ENCODE measurements at places on chromosomes 3 and 15.

DNA sequence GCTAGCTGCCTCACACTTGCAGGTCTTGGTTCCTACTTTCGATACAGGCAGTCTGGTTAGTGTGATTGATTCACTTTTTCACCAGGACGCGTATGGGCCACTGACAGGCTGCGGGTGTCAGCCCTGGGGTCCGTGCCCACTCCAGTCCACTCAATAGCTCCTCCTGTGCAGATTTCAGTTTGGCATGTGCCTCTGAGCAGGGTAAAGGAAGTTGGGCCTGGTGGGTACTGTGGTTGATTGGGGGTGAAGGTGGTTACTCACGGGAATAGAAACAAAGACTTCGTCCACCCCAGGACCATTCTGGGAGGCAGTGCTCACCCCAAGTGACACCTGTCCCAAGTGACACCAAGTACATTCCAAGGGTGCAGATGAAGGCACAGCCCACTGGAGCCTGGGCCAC lies 62.3 kb downstream of the EPHB1 start:
- no peak for DNase-seq

DNA sequence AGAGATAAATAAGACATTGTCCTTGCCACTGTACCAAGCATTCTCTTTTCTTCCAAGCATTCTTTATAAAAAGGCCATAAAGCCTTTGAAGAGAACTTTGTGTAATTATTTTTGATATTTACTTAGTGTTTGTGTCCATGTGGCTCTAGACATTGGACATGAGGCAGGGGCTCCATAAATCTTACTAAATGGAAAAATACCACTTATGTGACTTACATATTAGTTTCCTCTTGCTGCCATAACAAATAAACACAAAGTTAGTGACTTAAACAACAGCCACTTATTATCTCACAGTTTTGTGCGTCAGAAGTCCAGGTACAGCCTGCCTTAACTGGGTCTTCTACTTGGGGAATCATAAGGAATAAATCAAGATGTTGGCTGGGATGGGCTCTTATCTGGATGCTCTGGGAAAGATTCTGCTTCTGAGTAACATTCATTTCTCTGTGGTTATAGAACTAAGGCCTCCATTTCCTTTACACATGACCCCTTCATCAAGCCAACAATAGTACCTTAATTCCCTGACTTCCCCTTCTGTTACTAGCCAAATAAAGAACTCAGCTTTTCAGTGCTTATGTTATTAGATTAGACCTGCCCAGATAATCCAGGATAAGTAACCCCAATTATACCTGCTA lies 59.9 kb upstream of the COL8A1 start:
- no peak for DNase-seq

GRCh38 chr3:81289676-81290075 lies 471.8 kb downstream of the GBE1 start:
- DNase-seq: no peak

DNA sequence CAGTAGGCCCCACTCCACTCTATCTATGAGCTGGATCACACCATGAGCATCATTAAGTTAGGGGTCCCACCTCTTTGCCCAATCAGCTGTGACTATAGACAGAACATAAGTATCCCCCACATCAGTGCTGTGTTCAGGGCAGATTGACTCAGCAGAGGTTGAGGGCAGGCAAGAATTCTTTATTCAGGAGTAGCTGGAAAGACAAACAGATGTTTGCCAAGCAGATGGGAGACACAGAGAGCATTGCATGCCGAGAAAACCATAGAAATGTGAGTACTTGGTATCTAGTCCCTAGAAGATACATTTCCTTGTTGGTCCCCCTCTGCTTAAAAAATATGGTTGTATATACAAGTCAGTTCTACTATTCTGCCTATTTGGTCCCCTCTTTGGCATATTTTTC lies 440.8 kb downstream of the RAP2B start:
- no peak for DNase-seq

GRCh38 chr3:126213379-126214028 lies 33.1 kb upstream of the ALDH1L1 start:
- DNase-seq: no peak

DNA sequence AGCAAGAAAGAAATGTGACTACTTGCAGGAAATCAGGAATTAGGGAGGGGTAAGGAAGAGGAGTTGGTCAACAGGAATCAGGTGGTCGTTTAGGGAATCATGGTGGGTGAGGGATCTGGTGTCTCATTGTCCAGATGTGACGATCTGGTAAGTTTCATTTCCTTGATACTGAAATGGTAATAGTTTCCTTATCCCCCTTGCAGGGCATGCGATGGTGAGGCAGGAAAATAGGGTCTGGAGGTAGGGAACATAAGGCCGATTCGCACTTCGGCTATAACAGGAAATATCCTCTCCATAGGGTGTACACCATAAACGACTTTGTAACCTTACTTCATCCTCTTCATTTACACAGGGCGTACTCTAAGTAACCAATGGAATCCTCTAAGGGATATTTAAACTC lies 574 bp upstream of the LRRC34 start:
- no peak for DNase-seq

DNA sequence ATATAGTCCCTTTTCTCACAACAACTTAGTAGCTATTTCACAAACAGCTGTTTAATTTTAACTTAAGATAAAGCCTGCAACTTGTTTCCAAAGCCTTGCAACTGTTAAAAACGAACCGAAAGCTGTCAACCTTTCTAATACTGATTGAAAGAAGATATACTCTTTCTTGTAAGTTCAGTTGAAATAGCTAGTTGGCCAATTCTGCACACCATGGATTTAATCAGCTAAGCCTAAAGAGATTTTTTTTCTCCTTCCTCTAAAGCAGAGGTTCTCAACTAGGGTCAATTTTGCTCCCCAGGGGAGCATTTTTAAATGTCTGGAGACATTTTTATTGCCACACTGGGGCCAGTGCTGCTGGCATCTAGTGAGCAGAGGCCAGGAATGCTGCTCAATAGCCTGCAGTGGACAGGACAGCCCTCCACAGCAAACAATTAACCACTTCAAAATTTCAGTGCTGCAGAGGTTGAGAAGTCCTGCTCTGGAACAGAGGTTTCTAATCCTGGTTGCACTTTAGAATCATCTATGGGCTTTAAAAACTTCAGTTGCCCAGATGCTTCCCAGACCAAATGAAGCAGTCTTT lies 26.2 kb downstream of the MINDY4B start:
- peak; percentile 58 for DNase-seq

- no peak for DNase-seq
Measured at GRCh38 chr3:42750834-42751233, 22.2 kb downstream of the CCDC13 start.

DNA sequence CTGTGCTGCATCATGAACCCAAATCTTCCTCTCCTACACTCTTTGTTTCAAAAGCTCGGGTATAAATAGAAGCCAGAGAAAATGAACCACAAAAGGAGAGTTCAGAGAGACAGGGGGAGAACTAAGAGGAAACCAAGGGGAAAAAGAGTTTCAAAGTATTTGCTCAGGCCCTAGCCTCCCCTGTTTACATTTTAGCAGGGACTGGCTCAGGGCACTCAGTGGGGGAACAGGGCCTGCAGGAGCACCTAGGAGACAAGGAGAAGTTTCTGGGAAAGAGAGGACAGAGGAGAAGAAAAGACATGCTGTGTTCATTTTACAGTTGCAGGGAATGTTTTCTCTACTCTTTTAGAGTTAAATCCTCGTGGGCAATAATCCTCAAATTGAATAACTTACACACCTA lies 8.5 kb upstream of the IL17RD start:
- no peak for DNase-seq

GRCh38 chr3:174505266-174505665 lies 353.9 kb upstream of the NAALADL2 start:
- DNase-seq: no peak

GRCh38 chr3:117052395-117052794 lies 342.8 kb downstream of the TUSC7 start:
- no peak for DNase-seq

GRCh38 chr15:67219288-67219687 lies 35.2 kb downstream of the AAGAB start:
- DNase-seq: no peak

DNA sequence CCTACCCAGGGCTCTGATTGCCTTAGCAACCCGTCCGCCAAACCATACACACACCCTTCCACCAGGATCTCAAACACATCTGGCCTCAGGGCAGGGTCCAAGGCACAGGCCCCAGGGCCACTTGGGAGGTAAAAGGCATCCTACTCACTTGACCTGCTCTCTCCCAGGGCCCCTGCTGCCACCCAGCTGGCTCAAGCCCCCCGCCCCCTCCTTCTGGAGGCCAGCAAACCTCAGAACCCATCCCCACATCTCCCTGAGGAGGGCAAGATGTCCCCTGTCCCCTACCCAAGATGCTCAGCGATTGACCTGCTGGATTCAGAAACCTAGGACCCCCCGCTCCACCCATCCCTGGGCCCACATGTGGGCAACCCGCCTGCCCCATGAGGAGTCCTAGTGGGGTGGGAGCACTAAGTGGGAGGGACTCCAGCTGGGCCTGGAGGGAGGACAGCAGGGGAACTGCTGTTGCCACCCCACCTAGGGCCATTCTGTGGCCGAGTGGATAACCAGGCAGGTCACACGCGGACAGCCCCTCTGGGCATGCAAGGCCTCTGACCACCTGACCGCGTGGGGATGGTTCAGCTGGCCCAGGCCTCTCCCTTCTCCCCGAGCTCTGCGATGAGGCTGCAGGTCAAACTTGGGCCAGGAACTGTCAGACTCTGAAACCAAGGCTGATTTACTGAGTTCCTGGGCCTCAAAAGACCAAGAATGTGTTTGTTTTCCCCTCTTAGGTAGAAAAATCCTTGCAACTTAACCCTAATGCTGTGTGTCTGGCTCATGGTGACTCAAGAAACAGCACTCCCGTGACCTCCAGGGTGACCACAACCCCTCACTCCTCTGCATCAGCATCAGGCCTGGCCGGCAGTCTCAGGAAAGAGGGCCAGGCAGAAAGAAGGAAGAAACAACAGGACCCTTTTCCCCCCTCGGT lies 4.2 kb downstream of the MFGE8 start:
- peak; percentile 36 for DNase-seq

GRCh38 chr3:157906627-157907026 lies 199.6 kb downstream of the SHOX2 start:
- no peak for DNase-seq

GRCh38 chr3:30370681-30371271 lies 235.6 kb upstream of the TGFBR2 start:
- no peak for DNase-seq

- DNase-seq: peak; percentile 66
Measured at GRCh38 chr15:31365655-31366127, 39.1 kb downstream of the KLF13 start.

- DNase-seq: no peak
Measured at GRCh38 chr3:134757549-134758069, 37.5 kb upstream of the EPHB1 start.

GRCh38 chr3:37996785-37997301 lies 6.3 kb downstream of the VILL start:
- peak; percentile 87 for DNase-seq

GRCh38 chr3:3082234-3082924 lies 27.8 kb downstream of the IL5RA start:
- DNase-seq: no peak

DNA sequence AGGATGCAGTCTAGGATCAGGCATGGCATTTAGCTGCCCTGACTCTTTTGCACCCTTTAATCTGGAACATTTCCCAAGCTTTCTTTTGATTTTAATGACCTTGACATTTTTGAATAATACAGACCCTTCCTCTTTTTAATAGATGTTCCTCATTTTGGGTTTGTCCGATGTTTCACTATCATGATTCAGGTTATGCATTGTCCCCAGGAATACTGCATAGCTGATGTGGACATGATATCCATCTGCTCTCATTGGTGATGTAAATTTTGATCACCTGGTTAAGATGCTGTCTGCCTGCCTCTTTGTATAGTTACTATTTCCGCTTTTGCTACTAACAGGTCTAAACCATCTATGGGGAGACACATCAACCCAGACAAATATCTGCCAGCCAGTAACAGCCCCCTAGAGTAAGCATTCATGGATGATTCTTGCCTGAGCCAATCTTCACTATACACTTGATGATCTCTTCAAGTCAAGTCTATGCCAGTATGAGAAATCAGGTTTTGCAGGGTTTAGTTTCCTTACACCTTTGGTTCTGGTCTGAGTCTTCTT lies 50.6 kb upstream of the ULK4 start:
- DNase-seq: no peak

- no peak for DNase-seq
Measured at GRCh38 chr3:138888560-138888959, 53.8 kb upstream of the PIK3CB start.

DNA sequence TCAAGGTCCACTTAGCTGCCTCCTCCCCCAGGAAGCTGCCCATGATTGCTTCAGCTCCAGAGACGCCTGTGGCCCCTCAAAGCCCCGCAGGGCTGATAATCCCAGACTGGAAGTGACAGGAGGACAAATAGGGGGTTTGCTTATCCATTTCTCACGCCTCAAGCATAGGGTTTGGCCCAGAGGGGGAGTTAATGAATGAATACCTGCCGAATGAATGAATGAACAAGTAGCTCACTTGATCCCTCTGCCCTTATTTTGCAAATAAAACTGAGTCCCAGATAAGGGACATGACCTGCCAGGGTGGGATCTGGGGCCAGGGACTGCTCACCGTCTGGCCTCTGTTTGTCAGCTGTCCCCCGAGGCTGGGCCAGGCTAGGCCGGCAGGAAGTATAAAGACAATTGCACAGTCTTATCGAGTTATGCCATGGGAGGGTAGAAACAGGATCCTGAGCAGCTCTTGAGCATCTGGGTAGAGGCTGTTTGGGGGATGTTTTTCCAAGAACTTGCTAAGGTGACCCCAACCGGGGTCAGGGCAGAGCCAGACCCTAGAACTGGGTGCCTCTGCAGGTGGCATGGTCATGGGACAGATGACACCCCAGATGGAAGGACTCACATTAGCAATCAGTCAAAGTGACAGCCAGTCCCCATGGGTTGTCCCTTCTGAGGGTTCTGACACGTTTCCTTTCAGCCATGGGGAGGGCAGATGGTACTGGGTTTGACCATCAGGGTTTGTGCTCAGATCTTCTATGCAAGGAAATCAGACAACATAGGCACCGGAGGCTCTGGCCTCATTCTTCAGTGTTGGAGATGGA lies 45.0 kb downstream of the IQSEC1 start:
- no peak for DNase-seq

- no peak for DNase-seq
Measured at GRCh38 chr3:58349792-58350626, 17.3 kb downstream of the PXK start.
